NCI-H2081 treated with DMSO at 0.1 percent for 48 hours (cell line): ENCODE measurements at places on chromosomes 16 and 17.

GRCh38 chr16:76654088-76654820 lies 377.1 kb downstream of the CNTNAP4 start:
- DNase-seq, result no peak

GRCh38 chr17:50685334-50685665 lies 22.4 kb downstream of the ANKRD40 start:
- DNase-seq, result no peak

GRCh38 chr16:56984639-56985038 lies 4.7 kb upstream of the NLRC5 start:
- no peak for DNase-seq

DNA sequence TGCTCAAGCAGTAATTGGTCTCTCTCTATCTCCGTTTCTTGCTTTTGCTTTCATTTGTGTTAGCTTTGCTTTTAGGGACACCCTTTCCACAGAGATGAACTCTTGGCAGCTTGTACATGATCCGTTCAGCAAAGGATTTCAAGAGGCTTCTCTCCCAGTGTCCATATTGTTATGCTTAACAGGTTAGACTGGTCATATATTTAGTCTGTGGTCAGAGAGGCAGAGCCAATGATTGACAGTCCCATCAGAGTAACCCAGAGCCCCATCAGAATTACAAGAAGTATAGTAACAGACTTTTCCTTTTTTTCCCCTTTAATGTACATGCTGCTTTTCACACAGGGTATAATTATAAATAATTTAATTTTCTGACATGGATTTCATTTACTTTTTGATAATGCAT lies 34.4 kb downstream of the GDPD1 start:
- DNase-seq, result no peak

DNA sequence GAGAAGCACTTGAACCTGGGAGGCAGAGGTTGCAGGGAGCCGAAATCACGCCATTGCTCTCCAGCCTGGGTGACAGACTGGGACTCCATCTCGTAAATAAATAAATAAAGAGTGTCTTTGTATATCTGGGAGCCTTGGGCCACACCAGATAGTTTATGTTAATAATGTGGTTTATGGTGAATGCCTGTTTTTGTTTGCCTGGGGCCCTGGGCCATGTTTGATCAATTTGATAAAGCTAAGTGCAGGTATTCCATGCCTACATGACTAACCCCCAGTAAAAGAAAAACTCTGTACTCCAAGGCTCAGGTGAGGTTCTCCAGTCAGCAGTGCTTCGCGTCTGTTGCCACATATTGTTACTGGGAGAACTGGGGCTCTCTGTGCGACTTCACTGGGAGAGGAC lies 15.1 kb downstream of the SCIMP start:
- DNase-seq, result no peak

GRCh38 chr16:88455610-88456355 lies 2.7 kb downstream of the ZFPM1 start:
- no peak for DNase-seq

- no peak for DNase-seq
Measured at GRCh38 chr17:37301288-37301687, 74.5 kb upstream of the C17orf78 start.

DNA sequence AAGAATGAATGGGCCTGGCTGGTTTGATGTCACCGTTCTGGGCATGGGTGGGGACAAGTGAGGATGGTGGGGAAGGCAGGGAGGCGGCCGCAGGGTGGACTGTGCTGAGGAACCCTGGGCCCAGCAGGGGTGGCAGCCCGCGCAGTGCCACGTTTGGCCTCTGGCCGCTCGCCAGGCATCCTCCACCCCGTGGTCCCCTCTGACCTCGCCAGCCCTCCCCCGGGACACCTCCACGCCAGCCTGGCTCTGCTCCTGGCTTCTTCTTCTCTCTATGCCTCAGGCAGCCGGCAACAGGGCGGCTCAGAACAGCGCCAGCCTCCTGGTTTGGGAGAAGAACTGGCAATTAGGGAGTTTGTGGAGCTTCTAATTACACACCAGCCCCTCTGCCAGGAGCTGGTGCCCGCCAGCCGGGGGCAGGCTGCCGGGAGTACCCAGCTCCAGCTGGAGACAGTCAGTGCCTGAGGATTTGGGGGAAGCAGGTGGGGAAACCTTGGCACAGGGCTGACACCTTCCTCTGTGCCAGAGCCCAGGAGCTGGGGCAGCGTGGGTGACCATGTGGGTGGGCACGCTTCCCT lies 6.5 kb upstream of the SERPINF1 start:
- no peak for DNase-seq

DNA sequence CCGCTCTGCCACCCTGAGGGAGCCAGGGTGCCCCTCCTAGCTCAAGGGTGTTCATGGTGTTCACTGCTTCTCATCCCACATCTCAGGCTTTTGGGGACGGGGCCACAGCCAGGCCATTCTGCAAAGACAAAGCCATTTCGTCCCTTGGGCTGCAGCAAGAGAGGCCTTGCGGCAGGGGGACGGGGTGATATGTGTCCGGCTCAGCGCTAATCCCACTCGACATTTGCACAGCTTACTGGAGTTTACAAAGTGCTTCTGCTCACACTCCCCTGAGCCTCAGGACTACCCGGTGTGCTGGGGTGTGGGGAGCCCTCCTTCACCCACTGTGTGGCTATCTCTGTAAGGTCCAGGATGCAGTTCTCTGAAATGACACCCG lies 84.3 kb downstream of the RTN4RL1 start:
- no peak for DNase-seq

DNA sequence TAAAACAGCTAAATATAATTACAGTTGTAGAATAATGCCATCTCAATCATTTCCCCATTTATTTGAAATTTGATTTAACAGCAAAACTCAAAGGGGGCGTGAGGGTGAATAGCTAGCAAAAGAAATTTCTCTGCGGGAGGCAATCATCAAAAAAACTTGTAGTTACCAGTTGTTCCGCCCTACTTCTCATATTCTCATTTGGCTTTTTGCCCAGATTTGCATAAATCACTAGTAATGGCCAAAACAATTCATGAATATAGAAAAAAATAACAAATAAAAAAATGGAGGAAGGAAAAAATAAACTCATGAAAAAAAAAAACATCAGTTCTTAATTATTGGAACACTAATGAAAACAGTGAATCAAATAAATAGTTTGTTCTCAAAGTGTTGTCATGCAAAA lies 722.6 kb upstream of the KIF2B start:
- no peak for DNase-seq

DNA sequence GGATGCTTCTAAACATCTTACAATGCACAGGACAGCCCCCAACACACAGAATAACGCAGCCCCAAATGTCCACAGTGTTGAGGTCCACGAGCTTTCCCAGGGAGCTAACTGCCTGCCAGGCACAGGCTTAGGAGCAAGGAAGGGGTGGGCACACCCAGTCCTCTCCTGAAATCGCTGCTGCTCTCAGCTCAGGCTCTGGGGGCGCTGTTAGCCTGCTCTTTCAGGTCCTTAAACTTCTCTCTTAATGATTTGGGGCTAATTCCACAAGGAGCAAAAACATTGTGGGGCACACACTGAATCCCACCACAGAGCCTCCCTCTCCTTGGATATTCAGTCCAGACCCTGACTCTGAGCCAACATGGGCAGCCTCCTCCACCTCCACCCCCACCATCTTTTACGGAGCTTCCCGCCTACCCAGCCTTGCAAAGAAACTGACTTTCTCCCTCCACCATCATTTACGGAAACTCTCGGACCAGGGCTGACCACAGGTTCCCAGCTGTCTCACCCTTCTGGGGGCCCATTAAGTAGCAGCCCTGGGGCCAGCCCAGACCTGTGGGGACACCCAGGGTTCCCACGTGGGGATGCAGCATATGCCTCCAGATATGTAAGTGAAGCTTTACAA lies 1.1 kb downstream of the CD300H start:
- DNase-seq, result no peak

DNA sequence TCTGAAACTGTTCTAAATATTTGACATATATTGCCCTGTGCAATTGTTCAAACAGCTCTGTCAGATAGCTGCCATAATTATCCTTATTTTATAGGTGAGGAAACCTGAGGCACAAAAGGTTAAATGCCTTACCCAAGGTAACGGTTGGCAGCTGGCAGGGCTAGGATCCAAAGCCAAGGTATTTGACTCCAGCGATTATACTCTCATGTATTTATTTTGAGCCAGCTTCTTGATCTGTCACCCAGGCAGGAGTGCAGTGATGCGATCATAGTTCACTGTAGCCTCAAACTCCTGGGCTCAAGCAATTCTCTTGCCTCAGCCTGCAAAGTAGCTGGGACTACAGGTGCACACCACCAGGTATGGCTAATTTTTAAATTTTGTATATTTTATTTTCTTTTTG lies 7.2 kb downstream of the ENO3 start:
- DNase-seq, result no peak

DNA sequence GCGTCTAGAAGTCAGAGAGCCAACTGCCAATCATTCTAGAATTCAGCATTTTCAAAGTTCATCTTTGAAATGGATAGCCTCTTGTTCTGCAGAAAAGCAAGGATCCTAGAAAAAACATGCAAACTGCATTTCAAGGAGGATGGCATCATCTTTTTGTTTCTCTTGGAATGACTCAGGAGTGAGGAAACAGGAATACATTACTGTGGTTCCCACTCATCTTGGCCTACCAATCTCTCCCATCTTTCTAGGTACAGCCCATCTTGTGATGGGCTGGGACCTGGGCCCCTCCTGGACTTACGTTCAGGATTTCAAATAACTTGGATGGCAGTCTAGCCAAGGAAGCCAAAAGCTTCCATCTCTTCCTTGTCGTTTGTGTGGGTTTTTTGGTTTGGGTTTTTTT lies 363.4 kb downstream of the CDH13 start:
- DNase-seq, result no peak

- DNase-seq, result no peak
Measured at GRCh38 chr16:58792188-58792587, 58.1 kb upstream of the GOT2 start.

DNA sequence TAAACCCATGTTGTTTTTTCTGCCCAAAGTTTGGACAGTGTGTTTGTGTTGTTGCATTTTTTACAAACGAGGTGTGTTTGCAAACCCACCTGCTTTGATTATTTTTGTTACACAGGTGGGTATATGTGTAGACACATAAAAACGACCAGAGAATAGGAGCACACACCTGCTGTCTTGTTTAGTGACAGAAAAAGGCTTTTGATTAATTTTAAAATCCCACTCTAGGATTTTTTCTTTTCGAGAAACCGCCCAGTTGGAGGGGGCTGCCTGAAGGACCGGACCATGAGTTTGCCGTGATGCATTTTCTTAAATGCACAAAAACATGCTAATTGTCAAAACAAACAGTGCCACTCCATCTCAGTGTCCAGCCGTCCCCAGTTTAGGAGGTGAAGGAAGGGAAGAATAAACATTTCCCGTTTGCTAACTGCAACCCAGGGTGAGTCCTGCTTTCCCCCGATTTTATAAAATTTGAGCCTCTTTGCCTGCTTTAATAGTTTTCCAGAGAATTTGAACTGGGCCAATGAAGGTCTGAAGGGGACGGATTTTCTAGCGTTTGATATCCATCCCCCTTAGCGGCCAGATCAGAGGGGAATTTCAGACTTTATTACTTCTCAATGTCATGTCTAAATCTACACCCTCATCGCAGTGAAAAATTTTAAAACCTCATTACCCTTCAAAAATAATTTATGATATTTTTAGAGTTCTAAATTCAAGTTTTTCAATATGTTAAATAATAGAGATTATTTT lies 3.2 kb downstream of the FOXC2 start:
- no peak for DNase-seq

GRCh38 chr16:85631802-85632393 lies 18.8 kb downstream of the GSE1 start:
- DNase-seq, result no peak

DNA sequence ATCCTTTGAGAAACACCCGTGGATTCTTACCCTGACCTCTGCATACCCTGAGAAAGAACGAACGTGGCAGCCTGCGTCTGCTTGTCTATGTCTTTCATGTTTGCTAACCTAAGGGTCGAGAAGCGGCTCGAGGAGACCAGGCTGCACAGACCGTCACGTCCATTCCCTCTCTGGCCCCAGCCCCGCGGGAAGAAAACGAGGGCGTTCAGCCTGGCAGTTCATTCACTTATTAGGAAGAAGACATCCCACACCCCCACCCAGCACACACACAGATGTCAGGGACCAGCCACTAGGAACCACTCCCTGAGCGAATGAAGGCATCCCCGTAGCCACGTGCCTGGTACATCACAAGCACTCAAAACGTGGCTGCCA lies 655 bp upstream of the MTHFSD start:
- DNase-seq, result no peak

- DNase-seq, result no peak
Measured at GRCh38 chr17:50535407-50535806, 2.9 kb downstream of the EPN3 start.

- no peak for DNase-seq
Measured at GRCh38 chr16:21214086-21214485, 2.7 kb upstream of the ZP2 start.

- DNase-seq, result no peak
Measured at GRCh38 chr16:55643161-55643970, 12.4 kb upstream of the SLC6A2 start.

GRCh38 chr16:49748322-49748721 lies 107.6 kb downstream of the ZNF423 start:
- DNase-seq, result no peak

GRCh38 chr16:71499775-71500364 lies 10.7 kb upstream of the ZNF19 start:
- no peak for DNase-seq

DNA sequence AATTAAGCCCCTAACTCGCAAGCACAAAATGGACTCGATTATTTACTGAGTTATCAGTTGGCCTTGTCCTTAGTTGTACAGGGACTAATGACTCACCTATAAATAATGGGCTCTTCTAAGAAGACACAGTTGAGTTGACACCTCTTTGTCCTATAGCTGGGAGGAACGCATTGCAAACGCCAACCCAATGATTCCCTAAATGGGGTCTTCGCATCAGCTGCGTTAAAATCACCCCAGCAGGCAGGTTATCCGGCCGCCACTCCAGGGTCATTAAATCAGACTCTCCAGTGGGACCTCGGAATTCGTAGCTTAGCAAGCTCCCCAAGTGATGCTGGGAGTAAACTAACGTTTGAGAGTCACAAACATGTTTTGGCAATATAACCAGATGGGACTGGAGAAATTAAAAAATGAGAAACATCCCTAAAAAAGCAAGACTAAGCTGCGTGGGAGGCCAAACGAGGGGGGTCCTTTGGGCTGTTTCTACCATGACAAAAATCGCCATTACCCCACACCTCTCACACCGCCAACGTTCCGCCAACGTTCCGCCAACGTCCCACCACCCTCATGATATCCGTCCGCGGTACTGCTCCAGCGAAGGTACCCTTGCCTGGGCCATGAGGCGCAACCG lies 932 bp upstream of the NFE2L1 start:
- no peak for DNase-seq

DNA sequence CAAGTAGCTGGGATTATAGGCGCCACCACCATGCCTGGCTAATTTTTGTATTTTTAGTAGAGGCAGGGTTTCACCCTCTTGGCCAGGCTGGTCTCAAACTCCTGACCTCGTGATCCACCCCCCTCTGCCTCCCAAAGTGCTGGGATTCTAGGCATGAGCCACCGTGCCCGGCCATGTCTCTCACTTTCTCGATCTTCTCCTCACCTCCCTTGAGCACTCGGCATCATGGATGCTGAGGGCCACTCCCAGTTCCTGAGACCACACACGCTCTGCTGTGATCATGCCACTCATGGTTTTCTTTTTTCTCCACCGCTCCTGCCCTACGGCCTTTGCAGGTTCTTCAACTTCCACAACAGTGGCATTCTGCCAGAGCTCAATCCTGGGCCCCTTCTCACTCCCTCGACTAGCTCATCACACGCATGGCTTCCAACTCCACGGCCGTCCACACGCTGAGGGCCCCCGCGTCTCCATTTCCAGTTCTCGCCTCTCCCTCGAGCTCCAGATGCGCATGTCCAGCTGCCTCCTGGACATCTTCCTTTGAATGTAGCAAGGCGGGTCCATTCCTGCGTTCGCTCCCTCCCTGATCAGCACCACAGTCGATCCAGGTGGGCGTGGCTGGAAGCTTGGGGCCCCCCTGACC lies 5.5 kb upstream of the NCBP3 start:
- no peak for DNase-seq
